Stimulated activated CD4-positive, alpha-beta T cell treated with anti-CD3 and anti-CD28 coated beads, Interleukin-15, amount 100 ng/mL, for 1 hour (primary cell): ENCODE measurements at places on chromosomes 4 and X.

- DNase-seq, result no peak
Measured at GRCh38 chr4:8910822-8911315, 39.2 kb upstream of the HMX1 start.

DNA sequence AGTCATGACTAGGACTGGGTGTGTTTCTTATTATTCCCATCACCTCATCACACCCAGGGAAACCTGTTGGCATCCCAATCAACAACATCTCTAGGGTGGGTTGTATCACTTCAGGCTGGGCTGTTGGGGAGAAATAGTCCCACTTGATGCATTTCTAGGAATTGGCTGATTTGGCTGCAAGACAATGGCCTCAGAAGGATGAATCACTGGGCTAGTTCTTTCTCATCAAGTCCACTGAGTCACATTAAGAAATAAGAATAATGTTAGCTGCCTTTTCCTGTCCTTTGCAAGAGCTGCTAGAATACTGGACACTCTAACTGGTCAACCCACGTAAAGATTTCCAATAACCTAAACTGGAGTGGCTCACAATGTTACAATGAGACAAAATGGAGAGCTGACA, 104.2 kb downstream of the CHRDL1 start:
- no peak for DNase-seq

DNA sequence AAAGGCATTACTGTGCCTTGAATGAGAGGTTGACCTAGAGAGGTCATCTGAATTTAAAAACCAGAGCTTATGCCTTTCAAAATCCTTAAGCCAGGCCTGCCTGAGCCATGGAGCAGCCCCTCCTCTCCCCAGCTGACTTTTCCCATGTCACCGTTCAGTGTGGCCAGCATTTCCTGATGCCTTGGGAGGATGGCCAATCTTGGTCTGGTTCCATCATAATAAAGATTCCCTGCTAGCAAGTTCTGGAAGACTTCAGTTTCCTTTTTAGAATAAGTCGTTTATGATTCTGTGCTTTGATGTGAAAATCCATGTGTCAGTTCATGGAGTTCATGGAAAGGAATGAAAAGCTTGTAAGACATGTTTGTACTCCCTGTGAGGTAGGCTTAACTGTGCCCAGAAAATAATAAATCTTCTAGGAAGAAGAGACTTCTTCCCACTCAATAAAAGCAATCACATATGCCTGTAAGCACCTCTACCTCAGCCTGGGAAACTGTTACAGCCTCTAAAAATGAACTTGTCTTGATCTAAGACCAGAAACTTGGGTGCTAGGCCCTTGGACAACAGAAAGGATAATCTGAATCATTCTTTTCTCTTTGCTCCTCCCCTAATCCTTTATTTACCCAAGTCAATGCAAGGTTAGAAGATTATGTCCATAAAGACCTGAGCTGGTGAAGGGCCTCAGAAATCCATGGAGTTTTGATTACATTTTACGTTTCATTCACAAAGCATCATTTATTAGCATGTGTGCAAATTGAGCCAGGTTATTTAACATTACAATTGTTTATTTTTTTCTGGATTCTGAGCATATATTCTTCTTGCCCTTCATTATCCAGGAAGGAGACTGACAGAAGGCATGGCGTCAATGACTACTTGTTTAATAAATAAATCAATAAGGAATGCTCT, 84.0 kb upstream of the TBC1D9 start:
- DNase-seq, result no peak

DNA sequence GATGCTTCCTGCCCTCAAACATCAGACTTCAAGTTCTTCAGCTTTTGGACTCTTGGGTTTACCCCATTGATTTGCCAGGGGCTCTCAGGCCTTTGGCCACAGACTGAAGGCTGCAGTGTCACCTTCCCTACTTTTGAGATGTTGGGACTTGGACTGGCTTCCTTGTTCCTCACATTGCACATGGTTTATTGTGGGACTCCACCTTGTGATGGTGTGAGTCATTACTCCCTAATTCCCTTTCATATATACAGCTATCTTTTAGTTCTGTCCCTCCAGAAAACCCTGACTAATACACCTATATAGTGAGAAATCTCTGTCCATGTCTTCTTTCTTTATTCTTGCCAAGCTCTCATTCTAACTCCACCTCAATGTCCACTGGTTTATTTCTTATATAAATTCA, 736.9 kb upstream of the HS3ST1 start:
- no peak for DNase-seq

DNA sequence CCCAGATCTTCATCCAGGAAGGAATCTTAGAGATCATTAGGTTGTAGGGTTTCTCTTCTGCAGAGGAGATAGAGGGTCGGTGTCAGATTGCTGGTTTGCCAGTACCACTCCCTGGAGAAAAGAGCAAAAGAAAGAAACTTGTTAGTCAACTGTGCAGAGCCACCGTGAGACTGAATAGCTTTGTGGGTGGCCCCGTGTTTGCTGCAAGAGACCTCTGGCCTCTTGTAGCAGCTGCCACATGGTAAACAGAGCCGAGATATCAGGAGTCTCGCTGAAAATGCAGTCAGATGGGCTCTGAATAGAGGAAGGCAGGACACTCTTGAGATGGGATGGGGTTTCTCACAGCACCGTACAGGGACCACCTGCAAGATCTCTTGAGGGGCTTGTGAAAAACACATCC, 149.7 kb downstream of the PTTG2 start:
- DNase-seq, result no peak

GRCh38 chr4:121073672-121074381, 1.5 kb upstream of the NDNF start:
- DNase-seq, result no peak

- no peak for DNase-seq
Measured at GRCh38 chr4:151099976-151100417, 569 bp downstream of the RPS3A start.
